ENCODE measurements at places on chromosomes 7 and 10.

DNA sequence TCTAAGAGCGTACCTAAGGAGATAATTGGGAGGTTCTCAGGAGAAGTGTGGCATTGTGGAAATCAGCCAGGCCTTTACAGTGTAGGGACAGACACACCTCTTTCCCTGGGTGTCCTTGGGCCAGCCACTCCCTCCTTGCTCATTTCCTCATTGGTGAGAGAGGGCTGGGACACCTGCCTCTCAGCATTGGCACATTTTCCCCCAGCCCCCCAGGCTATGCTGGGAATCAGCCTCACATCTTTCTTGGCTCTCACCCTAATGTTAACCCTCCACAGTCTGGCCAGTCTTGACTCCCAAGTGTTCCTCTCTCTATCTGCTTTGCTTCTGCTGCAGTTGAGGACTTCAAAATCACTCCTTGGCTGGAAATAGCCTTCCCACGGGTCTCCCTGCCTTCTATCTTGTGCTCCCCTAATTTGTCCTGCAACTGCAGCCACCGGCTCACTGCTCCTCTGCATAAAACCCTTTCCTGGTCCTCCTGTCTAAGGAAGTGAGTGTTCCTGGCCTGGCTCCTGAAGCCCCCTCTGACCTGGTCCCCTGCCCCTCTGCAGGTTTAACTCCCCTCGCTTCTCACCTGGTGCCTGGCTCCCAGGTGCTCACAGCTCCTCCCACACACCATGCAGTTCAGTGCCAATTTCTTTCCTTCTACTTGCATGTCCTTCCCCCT is 15.8 kb downstream of the TBXAS1 start:
- DNase-seq: no peak

DNA sequence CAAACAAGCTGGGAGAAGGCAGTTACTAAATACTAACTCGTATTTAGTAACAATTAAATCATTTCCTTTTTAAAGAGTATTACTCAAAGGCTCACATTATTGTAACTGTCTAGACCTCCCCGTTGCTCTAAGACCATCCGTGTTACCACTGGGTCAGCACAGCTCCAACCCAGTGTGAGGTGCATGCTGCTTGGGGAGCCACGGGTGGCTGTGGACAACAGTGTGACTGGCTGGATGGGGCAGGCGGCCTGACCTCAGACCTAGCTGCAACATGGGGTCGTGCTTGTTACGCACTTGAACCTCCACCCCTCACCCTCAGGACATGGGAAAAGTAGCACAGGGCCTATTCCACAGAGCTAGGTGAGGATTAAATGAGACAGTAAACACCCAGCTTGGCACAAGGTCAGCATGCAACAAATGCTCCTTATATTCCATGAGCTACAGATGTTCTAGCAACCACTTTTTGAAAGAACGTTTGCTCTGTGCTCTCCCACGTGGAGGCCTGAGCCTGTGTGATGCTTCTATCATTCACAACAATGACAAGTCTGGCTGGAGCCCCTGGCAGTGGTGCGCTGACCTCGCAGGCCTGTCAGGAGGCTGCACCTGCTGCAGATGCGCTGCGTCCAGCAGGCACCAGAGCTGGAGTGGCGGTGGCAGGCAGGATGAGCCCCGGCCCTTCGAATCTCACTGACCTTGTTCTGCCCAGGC is 135.7 kb downstream of the PKD1L1 start:
- no peak for DNase-seq

- DNase-seq: no peak
Observed at GRCh38 chr10:127168261-127168660, 28.1 kb downstream of the INSYN2A start.

GRCh38 chr10:132206377-132206745 is 19.6 kb downstream of the DPYSL4 start:
- no peak for DNase-seq

- DNase-seq: no peak
Observed at GRCh38 chr10:103413564-103413963, 17.1 kb downstream of the PDCD11 start.

GRCh38 chr7:41536873-41537665 is 165.8 kb downstream of the INHBA start:
- DNase-seq: no peak

- no peak for DNase-seq
Observed at GRCh38 chr7:27242555-27243339, at the start of gene EVX1. Gene EVX1 (plus strand): TSS chr7:27242802. CDS start chr7:27243031, 229 bp downstream.
